Stimulated activated CD4-positive, alpha-beta T cell treated with anti-CD3 and anti-CD28 coated beads, Interleukin-1b, Interleukin-23, amount 100 ng/mL, for 1 hour (primary cell): ENCODE measurements at places on chromosomes 3 and 15.

- DNase-seq = no peak
Observed at GRCh38 chr3:170089862-170090600, 52.2 kb downstream of the GPR160 start.

DNA sequence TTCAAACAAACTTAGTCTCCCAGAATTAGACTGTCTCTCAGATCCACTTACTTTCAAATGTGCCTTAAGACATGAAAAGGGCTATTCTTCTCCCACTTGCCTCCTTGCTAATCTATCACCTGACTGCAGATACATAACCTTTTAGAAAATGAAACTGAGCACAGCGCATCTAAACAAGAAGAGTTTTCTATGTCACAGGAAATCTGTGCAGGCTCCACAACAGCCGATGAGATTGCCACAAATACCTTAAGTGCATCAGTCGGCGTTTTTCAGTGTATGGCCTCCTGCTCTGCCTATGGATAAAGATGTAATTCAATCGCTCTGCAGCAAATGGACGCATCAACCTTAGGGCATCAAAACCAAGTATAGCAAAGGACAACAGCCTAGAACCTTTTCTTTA lies 544.2 kb downstream of the FOXP1 start:
- DNase-seq = no peak

- DNase-seq = no peak
Observed at GRCh38 chr3:178439504-178439903, 96.7 kb upstream of the KCNMB2 start.

- no peak for DNase-seq
Observed at GRCh38 chr3:36493051-36493450, 112.7 kb downstream of the STAC start.
